Sigmoid colon (tissue), 7 donors: ENCODE measurements at places on chromosomes 7 and 10.

GRCh38 chr7:131011432-131011742, 277.4 kb upstream of the KLF14 start:
- DNase-seq, result no peak

GRCh38 chr7:76246804-76247389, 45.2 kb downstream of the SRRM3 start:
- no peak for DNase-seq

GRCh38 chr10:96261930-96262329, 9.4 kb downstream of the BLNK start:
- DNase-seq, result no peak

DNA sequence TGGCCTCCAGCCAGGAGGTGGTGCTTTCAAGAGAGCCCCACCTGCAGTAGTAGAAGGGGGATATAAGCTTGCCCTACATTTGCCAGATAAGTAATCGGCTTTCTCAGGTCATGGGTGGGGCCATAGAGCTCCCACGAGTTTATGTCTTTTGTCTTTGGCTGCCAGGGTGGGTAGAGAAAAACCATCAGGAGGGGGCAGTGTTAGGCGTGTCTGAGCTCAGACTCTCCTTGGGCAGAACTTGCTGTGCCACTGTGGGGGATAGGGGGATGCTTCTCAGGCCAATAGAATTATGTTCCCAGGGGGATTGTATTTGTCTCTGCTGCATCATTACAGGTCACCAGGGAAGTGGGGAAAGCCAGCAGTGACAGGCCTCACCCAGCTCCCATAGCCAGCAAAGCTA, 12.3 kb upstream of the MRPS33 start:
- no peak for DNase-seq

DNA sequence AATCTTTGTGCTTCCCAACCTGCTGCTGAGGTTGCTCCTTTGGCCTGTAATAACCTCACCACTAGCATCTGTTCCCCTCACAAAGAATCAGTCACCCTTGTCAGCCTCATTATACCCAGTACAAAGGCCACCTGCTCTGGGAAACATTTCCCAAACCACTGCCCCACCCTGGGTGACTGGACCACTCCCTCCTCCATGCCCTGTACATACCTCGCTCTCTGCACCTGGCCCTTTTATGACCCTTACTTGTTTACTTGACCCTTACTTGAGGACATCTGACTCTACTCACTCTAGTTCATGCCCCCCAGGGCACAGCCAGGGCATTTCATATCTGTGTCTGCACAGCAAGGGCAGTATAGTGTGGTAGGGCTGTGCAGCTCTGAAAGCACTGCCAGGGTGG, 21.4 kb upstream of the AOC1 start:
- DNase-seq, result no peak

DNA sequence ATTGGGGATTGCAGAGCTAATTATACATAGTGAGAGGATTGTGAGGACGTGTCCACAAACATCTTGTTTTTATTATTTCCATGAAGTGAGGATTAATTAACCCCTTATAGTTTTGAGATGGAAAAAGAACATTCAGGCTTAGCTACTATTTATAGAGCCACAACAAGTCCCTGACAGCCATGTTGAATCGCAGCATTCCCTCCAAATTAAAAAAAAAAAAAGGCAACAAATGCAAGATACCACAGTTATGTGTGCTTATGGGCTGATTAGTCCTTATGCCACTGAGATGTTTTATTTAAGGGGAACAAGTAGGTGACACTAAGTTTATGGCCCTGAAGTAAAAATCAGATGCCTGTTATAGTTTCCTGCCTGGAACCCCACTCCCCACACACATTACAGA, 350.3 kb downstream of the GPAM start:
- no peak for DNase-seq

DNA sequence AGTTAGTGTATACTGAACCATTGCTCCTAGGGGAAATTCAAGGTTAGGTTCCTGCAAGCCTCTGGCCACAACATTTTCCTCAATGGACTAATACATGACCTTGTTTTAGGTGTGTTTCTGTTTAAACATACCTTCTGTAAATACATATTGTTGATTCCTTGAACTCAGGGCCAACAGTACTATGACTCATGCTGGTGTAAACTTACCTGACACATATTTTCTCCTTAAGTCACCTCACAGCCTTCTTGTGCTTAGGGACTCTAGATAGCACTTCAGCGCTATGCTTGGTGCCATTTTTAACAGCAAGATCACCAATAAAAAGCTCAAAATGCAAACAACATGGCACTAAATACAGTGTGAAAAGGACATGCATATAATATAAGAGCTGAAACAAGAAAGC, 176.4 kb downstream of the TAX1BP1 start:
- no peak for DNase-seq

DNA sequence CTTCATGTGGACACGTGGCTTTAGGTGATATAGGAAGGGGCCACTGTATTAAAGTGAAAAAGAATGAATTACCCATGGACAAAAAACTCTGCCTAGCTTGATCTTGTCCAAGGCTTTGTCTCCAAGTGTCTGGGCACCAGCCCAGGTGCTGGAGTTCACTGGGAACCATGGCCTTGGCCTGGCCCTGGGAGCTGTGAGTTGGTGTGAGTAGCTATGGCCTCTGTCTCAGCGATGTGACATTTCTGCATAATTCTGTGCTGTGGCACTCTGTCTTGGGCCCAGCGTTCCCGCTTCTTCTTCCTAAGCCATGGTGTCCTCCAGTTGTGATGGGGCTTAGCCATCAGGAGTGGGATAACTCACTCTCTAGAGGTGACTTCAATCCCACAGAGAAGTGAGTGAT, 119.0 kb upstream of the PPP2R2D start:
- peak; percentile 20 for DNase-seq

DNA sequence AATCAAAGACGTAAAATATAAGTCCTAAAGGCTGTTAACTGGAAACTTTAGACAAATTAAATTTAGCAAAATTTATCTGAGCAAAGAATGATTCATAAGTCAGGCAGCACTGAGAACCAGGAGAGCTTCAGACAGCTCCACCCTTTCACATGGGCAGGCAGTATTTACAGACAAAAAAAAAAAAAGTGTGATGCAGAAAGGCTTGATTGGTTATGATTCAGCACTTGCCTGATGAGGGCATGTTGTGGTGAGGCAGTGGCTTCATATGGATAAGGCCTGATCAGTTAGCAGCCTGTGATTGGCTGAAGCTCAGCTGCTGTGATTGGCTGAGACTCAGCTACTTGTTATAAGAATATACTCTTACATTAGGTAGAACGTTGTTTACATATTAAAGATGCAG, 495.4 kb upstream of the POM121L12 start:
- DNase-seq, result no peak

DNA sequence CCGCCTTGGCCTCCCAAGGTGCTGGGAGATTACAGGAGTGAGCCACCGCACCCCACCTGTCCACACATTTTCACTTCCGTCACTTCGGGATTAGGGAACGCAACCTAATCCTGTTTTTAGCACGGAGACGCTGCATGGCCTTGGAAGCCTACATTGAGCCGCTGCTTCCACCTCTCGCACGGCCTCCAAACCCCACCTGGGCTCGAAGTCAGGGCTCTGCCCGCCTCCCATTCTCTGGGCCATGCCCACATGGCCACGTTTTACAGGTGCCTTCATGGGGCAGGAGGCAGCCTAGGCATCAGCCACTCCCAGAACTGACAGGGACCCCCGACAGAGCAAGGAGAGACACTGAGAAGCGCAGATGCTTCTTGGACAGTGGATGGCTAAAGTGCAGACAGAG, 100.6 kb downstream of the OAT start:
- DNase-seq, result peak; percentile 30

DNA sequence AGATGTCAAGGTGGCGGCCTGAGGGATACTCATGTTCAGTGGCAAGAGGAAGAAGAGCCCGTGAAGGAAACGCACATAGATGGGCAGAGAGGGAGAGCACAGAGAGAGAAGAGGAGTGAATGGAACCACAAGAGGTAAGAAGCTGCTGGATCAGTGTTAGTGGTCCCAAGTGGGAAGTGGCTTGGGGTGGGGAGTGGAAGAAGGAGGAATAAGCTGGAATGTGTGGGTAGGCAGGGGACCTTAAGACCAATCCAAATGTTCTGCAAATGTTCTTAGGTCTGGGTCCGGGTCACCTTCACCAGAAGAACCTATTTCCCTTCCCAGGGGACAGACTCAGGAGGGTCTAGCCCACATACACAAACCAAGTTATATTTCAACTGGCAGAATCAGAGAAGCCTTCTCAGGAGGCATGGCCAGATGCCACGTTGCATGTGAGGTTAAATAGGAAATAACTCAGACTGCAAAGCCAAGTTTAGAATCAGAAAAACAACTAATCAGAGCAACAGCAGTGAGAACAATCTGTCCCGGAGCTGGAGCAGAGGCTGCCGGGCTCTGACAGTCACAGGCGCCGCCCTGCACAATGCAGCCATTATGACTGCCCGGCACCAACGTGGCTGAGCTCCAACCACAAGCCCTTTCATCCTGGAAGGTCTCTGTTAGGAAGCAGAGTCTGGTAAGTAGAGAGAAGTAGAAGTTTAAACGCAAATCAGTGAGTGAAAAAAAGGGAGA, 78.6 kb upstream of the ARMC3 start:
- peak; percentile 92 for DNase-seq

GRCh38 chr7:117667456-117667855, 187.6 kb downstream of the CFTR start:
- no peak for DNase-seq

- DNase-seq, result no peak
Observed at GRCh38 chr7:18993933-18994668, 123.3 kb downstream of the TWIST1 start.

GRCh38 chr10:63206997-63207811, 74.1 kb downstream of the NRBF2 start:
- DNase-seq, result no peak

DNA sequence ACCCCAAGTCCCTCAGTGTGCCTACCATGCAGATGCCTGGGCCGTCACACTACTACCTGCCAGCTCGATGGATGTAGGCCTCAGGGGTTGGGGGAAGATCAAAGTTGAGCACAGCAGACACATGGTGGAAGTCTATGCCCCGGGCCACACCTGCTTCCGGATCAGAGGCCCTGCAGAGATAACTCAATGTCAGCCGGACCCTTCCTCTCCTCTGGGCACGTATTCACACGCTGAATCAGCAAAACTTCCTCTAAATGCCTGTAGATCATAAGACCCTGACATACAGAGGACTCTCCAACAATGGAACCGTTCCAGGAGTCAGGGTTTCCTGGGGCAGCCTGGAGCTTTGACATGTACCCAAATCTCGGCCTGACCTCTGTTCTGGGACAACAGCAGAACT, 3.7 kb downstream of the DDX56 start:
- no peak for DNase-seq

DNA sequence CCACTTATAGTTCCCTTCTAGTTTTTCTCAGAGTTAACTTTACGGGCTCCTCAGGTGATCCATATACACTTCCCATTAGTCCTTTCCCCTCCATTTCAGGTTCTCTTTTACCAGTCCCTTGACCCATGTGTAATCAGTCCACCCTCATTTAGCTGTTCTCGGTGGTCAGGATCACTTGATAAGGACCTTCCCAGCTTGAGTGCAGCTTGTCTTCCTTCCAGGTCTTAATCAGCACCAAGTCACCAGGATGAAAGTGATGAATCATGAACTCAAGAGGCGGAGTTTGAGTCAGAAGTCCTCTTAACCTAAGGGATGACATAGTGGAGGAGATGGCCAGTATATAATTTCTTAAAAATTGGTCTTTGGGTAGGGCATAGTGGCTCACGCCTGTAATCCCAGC, 63.1 kb upstream of the CNTNAP2 start:
- no peak for DNase-seq

DNA sequence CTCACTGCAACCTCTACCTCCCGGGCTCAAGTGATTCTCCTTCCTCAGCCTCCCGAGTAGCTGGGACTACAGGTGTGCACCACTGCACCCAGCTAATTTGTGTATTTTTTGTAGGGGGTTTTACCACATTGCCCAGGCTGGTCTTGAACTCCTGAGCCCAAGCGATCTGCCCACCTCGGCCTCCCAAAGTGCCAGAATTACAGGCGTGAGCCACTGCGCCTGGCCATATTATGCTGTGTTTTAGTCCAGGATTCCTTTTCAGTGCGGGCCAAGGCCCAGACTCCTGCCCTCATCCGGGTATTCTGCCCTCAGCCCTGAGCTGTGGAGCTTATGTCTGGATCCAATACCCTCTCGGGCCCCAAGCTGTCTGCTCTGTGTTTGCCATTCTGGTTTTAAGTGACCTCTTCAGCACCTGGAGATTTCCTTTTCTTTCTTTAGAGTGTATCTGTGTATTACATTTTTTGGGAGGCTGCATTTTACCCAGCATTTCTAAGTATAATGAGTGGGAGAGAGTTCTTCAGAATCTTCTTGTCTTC, 114.9 kb downstream of the BUB3 start:
- DNase-seq, result no peak

DNA sequence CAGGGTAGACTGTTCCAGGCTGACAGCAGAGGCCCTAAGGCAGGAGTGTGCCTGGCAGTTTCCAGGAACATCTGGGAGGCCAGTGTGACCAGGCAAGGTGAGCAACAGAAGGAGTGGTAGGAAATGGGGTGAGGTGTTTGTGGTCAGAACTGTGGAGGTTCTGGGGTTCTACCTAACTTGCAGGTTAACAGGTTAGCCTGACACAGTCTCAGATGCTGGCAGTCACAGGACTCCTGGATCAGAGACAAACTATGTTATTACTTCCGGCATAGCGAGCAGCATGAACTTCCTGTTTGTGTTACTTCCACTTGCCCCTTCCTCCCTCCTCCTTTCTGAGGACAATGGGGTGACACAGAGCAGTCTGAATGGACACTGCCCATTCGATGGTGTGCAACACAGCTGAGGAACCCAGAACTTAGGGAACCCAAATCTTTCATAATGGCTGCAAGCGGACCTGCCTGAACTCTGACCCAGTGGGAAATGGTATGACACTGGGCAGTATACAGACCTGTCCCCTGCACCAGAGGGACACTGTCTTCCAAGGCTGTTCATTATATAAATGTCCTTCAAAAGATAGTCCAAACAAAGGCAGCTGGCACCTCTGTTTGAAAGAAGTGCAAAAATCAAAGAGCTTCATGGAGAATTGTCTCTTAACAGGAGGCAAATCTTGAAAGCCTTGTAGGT, 3.9 kb upstream of the SAR1A start:
- no peak for DNase-seq

DNA sequence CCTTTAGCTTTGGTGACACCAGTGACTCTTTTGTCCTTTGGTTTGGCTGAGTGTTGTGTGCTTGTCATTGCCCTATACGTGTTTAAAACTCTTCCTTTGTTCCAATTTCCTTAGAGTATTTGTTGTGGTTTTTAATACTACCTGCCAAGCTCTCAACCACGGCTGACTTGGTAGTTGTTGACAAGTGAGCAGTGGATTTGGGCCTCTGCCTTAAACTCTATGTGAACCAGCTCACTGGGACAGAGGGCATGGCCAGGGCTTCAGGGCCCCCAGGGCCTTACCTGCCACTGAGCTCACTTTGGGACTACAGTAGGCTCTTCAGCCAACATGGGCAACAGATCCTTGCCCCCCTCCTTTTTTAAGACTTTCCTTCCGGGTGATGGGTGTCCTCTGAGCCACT, 9.6 kb upstream of the DMBT1 start:
- no peak for DNase-seq
